ENCODE measurements at places on chromosomes 12 and 14.

DNA sequence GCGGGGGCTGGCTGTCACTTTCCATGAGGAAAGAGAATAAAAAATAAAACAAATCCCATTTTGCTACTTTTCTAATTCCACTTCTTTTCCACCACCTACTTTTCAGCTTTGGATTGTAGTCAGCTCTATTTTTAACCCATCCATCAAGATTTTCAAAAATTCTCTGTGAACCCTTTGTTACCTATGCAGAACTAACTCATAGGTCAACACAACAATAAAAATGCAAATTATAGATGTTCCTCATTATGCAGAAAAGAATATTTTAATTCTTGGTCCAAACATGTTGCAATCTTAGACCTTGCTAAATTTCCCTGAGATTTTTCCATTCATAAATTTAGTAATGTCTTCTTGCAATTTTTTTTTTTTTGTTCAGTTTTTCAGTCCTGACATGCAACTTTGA, 454.5 kb downstream of the ADAMTS20 start:
- DNase-seq = no peak

- DNase-seq = no peak
These were observed 17.7 kb downstream of the AHSA1 start for GRCh38 chr14:77475432-77476115.

GRCh38 chr12:17030338-17030737, 424.4 kb upstream of the LMO3 start:
- DNase-seq = no peak

- DNase-seq = no peak
These were observed 44.2 kb upstream of the TSPAN9 start for GRCh38 chr12:3032770-3033538.

DNA sequence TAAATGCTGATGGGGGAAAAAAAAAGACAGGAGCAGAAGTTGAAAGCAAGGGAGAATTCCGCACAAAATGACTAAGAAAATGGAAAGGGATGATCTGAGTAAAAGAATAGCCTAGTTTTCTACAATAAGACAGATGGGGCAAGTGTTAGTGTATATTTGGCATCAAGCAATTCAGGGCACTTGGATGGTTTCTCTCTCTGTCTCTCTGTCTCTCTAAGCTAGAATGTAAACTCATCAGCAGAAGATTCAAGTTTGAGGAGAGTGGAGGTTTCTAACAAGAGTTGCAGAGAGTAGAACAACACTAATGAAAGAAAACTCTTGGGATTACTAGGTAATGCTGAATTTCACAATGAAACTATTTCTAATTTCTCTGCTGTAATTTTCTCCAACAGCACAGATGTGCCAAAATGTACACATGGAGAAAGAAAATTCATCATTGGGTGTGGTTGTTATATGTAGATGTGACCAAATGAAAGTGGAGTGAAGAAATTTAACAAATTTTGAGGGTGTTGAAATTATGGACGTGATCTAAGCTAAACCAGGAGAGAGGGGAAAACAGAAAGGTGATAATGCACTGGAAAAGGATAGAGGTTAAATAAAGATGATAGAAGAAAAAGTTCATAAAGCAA, 237.1 kb downstream of the ACSS3 start:
- DNase-seq = no peak

- DNase-seq = no peak
These were observed 319.0 kb downstream of the TMTC2 start for GRCh38 chr12:83005534-83006197.

Measured in amniotic epithelial cell (primary cell).